ENCODE measurements at places on chromosomes 13 and 19.
A peak's percentile ranks its signal among the peaks of the same experiment; 100 is the strongest.

GRCh38 chr13:97505017-97505416 lies 71.0 kb downstream of the RAP2A start:
- DNase-seq, result no peak

GRCh38 chr19:29324717-29325116 lies 111.8 kb upstream of the UQCRFS1 start:
- DNase-seq, result no peak

- DNase-seq, result no peak
Measured at GRCh38 chr19:3852614-3853254, 16.1 kb downstream of the ZFR2 start.

DNA sequence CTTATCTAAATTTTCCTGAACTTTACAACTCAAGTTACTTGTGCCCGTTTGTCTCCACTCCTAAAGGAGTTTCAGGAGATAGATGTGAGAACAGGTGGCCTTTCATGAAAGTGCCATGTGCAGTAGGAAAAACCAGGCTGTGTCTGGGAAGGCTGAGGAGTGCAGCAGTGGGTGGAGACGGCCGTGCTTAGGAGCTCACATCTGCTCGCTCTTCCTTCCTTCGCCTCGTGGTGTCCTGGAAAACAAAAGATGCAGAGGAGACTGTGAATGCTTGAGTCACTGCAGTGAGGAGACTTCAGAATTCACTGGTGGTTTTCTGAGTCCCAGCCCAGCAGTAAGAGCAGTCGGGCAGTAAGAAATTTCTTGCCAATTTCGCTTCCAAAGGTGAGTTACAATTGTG lies 138.4 kb upstream of the RNF113B start:
- no peak for DNase-seq

DNA sequence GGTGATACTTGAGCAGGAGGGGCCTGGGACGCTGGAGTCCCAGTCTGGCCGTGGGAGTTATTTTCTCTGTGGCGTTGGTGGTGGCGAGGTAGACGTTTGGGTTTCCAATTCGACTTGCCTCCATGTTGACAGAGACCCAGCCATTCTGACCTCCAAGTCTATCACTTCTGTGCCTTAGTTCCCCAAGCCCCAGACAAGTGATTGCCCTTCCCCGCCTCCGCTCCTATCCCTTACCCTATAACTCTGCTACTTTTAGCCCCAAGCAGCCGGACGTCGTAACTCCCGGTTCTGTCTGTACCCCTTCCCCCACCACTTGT lies 549 bp downstream of the TIMM50 start:
- DNase-seq, result no peak

DNA sequence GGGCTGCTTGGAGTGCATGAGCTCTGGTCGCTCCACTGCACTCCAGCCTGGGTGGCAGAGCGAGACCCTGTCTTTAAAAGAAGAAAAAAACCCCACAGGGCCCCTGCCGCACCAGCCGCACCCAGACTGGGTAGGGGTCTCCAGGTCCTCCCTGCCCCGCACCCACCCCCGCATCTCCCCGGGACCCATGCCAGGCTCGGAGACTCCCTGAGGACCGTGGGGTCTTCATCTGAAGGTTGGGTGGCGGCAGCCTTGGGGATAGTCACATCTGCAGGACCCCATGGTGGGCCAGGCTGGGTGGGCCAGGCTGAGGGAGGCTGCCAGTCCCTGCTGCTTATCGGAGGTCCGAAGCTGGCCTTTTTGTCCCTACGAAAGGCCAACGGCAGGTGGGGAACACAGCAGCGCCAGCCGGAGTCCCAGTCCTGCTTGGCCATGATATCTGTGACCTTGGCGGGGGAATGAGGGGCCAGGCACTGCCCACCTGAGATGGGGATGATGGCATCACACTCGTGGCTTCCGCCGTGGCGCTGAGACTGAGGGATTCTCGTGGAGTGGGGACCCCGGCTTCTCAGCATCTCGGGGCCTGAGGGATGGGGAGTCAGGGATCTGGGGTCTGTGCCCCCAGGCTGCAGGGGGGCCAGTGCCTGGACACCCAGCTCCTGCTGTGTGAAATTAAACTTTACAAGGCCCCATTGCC lies 11.1 kb downstream of the EFNA2 start:
- no peak for DNase-seq

DNA sequence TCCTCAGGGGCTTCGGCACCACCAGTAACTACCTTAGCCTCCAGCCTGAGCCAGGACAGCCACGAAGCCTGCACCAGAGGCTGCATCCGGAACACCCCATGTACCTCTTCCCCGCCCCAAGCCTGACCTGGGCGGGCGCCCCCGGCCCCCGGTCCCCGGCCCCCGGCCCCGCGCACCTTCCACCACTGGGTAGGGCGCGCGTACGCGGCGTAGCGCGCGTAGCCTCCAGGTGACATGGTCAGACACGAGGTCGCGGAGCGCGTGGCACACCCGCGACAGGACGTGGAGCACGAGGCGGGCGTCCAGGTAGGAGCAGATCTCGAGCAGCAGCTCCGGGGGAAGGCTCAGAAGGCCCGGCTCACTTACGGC lies 450 bp downstream of the FBXW9 start:
- no peak for DNase-seq

GRCh38 chr19:34171539-34171876 lies 796 bp upstream of the LSM14A start:
- DNase-seq, result no peak

- no peak for DNase-seq
Measured at GRCh38 chr13:36794706-36795105, 24.3 kb upstream of the RFXAP start.

GRCh38 chr13:99345345-99345744 lies 38.1 kb upstream of the GPR183 start:
- DNase-seq, result no peak

GRCh38 chr19:55454787-55455243 lies 6.6 kb downstream of the ISOC2 start:
- no peak for DNase-seq

DNA sequence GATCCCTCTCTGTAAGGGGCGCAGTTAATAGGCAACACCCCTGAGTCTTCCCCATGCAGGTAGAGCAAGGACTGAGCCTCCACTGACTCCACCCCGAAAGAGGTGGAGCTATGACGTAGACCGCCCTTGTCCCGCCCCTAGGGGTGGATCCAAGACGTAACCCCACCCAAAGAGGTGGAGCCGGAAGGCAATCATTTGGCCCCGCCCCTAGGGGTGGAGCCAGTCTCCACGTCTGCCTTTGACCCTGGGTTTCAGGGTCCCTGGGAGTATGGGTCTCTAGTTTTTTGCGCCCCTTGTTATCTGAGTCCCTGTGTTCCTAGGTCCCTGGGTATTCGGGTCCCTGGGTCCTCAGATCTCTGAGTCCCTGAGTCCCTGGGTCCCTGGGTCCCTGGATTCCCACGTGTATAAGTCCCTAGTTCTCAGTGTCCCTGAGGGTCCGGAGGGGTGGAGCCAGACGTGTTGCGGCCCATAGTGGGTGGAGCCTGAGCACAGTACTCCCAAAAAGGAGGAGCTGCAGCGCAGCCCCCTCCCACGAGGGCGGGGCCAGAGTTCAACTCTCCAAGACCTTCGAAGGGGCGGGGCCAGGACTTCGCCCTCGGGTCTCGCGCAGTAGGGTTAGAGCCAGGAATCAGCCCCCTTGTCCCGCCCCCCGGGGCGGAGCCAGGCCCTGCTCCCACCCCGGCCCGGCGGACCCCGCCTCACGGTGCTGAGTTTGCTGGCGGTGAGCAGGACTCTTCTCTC lies 5.3 kb downstream of the DENND1C start:
- peak; percentile 78 for DNase-seq

DNA sequence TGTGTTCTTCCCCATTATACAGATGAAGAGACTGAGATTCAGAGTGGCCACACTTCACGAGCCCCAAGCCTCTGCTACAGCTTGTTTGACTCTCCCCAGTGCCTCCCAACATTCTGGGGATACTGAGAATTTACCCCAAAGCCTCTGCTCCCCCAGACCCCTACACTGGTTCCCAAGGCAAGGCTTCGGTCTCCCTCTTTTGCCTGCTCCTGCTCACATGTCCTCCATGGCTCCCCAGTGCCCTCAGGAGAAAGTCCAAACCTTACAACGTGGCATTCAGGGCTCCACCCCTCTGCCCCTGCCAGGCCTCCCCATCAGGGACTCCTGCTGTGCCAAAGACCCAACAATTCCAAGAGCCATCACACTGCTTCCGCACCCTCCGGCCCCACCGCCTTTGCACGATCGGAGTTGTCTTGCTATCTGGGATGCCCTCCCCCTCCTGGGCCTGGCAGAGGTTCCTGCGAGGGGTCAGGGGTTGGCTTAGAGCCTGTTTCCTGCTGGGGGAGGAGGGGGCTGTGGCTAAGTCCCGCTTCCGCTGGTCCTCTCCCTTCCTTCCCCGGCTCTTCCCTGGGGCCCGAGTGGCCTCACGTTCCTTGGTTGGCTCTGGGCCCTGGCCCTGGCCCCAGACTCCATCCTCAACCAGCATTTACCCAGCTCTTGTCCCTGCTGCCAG lies 15.4 kb downstream of the GTPBP3 start:
- DNase-seq, result no peak

- DNase-seq, result no peak
Measured at GRCh38 chr19:42657556-42657955, 62.8 kb upstream of the CEACAM8 start.

DNA sequence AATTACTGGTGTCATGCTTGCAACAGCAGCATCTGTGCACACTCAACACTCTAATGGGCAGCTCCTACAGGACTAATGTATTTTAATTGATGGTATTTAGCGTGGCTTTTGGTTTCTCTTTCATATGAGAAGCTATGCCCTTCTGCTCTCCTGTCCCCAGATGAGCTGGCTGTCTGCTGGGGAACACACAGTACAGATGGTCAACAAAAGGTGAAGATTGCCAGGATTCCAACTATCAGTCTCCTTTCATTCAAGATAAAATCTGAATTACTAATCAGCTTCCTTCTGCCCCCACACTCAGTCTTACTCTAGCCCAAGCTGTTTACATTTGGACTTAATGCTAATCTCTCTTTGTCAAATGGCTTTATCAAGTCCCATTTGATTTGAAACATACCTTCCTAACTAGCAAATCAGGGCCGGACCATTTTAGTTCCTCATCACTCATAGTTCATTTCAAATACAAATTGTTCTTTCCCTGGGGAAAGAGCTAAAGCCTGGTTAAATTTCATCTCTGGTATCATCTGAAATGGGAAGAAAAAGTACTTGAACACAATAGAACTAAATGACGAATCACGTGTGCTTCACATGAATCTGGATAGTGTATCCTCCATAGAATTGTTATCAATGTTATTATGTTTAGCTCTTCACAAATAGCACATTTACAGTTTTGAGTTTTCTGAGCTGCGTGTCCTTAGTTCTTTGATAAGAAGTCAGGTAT lies 988.0 kb downstream of the PCDH17 start:
- DNase-seq, result no peak

GRCh38 chr13:36787181-36787580 lies 31.8 kb upstream of the RFXAP start:
- no peak for DNase-seq

- DNase-seq, result no peak
Measured at GRCh38 chr19:54481326-54481930, 8.3 kb upstream of the CDC42EP5 start.

DNA sequence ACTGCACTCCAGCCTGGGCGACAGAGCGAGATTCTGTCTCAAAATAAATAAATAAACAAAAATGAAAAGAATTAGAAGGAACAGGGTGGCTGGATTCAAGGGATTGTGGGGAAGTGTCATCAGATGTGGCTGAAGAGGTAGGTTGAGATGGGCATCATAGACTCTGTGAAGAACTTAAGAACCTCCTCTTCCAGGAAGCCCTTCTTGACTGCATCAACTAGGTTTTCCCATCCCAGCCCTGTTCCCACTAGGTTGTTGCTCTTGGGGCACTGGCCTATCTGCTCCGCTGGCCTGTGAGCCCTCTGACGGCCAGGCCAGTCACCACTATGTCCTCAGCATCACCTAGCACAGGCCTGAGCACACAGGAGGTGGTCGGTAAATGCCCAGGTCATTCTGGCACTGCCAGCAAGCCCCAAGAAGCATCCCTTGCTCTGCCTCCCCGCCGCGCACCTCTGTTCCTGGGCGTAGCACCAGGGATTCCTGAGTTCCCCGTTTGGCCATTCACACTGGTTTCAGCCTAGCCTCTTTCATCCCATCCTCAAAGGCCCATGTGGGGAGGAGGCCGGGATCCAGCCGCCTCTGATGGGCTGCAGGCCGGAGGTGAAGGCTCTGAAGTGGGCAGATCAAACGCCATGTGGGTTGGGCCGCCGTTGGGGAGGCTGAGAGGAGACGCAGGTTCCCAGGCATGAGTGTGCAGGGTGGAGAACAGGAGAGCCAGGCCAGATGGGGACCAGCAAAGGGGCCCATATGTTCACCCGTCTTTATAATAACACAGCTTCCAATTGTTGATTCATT lies 27.6 kb upstream of the SLC1A5 start:
- DNase-seq, result no peak

GRCh38 chr13:112870051-112870331 lies 99.0 kb upstream of the MCF2L start:
- DNase-seq, result no peak

GRCh38 chr19:36103040-36103626 lies 7.8 kb upstream of the OVOL3 start:
- no peak for DNase-seq

- peak; percentile 44 for DNase-seq
Measured at GRCh38 chr19:45645631-45646344, 6.6 kb upstream of the EML2 start.

DNA sequence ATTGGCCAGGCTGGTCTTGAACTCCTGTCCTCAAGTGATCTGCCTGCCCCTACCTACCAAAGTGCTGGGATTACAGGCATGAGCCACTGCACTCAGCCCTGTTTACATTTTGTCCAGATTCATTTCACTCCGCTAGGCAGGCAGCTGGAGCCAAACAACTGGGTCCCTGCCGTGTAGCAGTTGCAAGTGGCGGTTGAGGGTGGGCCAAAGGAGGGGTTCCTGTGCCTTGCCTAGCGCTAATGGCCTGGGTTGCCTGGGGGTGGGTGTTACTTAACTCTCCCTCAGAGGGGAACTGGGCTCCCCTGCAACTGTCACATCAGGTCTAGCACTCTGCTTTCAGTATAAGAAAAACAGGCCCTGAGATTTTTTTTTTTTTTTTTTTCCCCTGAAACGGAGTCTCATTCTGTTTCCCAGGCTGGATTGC lies 7.4 kb downstream of the ACP5 start:
- DNase-seq, result no peak

GRCh38 chr19:58466089-58466759 lies 656 bp upstream of the ZNF324 start:
- no peak for DNase-seq

- DNase-seq, result no peak
Measured at GRCh38 chr13:47603365-47603764, 397.7 kb downstream of the SUCLA2 start.

GRCh38 chr19:49067554-49067953 lies 2.9 kb upstream of the NTF4 start:
- no peak for DNase-seq

DNA sequence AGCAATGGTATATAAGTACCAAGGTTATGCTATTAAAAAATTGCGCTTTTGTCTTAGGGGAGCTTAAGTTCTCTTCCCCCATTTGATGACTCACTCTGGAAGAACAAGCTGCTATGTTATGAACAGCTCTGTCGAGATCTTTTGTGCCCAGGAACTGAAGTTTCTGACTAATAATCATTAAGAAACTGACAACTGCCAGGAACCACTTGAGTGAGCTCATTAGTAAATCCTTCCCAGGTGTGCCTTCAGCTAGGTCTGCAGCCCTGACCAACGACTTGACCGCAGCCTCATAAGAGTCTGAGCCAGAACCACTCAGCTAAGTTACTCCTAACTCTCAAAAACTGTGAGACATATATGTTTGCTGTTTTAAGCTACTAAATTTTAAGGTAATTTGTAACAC lies 147.8 kb downstream of the SLITRK6 start:
- no peak for DNase-seq

- no peak for DNase-seq
Measured at GRCh38 chr13:35473802-35474201, 2.7 kb downstream of the MAB21L1 start.

GRCh38 chr13:38564256-38565150 lies 122.4 kb upstream of the FREM2 start:
- DNase-seq, result no peak

Measured in progenitor cell of endocrine pancreas (in vitro differentiated cells).